Bone marrow (tissue), 2 donors: ENCODE measurements at places on chromosomes 16 and 17.

DNA sequence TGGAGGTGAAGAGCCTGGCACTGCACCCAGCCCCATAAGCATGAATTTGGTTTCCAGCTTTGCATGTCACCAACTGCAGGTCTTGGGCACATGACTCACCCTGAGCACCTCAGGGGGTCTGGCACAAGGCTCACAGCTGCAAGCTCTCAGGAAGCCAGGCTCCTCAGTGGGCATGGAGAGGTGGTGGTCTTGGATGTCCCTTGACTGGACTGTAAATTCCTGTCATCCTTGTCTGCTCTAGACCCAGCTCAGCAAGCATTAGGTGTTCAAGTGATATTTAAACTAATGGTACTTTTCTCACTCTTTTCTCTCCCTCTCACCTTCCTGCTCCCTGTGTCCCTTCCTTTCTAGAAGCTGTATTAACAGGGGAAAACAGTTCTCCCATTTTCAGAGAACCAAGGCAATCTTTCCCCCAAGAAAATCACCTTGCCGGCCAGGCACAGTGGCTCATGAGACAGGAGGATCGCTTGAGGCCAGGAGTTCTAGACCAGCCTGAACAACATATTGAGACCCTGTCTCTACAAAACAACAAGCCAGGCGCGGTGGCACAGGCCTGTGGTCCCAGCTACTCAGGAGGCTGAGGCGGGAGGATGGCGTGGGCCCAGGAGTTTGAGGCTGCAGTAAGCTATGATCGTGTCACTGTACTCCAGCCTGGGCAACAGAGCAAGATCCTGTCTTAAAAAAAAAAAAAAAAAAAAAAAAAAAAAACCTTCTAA is 5.1 kb upstream of the KIFC3 start:
- DNase-seq, result no peak

DNA sequence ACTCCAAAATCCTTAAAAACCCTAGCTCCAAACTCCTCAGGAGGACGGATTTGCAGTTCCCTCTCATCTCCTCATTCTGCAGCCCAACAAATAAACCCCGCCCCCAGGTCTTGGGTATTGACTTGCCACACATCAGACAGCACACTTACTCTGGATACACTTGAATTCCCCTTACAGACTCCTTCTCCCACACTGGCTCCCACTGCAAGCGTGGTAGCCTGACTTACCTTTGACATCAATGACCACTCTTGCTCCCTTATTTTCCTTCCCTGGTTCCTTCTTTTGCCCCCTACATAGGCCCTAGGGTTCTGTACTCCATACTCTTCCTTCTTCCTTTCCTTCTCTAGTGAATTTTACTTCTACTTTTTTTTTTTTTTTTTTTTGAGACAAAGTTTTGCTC is 7.5 kb downstream of the RFFL start:
- DNase-seq, result no peak

- no peak for DNase-seq
These were observed 6.5 kb upstream of the COL1A1 start for GRCh38 chr17:50207792-50208567.

GRCh38 chr16:84777435-84777834 is 42.4 kb upstream of the CRISPLD2 start:
- no peak for DNase-seq

DNA sequence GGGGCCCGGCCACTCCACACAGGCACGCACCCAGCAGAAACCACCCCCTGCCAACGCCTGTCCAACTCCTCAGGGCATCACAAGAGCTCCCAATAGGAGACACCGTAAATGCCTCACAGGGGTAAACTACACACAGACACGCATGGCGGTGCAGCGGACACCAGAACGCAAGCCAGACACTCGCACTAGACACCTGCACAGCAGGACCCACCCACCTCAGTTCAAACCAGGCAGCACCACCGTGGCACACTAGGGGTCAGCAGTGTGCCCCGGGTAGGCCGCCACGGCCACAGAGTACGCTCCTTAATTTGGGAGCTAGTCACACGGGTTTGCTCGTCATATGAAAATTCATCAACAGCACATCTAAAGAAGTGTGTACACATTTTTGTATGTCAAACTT is 3.4 kb downstream of the SLC38A10 start:
- peak; percentile 28 for DNase-seq

DNA sequence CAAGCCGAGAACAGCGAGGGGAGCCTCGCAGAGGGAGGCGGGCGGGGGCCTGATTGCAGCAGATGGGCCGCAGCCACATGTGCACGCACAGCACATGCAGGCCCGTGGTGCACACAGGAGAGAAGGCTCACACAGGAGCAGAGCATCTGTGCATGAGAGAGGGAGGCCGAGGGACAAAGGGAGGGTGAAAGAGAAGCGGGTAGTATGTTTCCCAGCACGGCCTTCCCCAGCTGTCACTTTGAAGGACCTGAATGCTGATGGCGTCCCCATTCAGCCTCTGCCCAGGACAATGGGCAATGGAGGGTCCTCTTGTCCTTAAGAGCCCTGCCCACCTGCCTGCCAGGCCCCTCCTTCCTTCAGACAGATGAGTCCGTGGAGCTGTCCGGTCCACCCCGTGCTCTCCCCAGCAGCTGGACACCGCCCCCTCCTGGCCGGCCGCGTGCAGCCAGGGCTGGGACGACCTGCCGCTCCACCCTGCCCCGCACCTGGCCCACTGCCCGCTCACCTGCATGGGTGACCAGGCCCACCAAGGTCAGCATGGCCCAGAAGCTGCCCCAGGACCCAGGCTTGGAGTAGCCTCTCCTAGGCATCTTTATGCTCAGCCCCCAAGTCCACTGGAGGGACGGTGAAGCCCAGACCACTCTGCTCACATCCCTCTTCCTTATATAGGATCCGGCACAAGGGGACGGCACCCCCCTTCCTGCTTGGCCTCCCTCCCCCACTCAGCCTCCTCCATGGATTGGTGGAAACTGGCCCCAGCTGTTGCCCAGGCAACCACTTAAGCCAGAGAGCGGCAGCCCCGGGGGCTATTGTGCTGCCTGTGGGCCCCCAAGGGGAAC is at the start of gene BTBD17:
BTBD17 (minus strand) TSS at position 639 of the 839 bp plus-strand sequence; CDS start at position 590, 49 bp downstream.
- DNase-seq, result no peak

- peak; percentile 32 for DNase-seq
These were observed 21.9 kb upstream of the CDH5 start for GRCh38 chr16:66344533-66345145.

GRCh38 chr17:58668598-58668935 is 23.3 kb downstream of the TEX14 start:
- DNase-seq, result no peak

DNA sequence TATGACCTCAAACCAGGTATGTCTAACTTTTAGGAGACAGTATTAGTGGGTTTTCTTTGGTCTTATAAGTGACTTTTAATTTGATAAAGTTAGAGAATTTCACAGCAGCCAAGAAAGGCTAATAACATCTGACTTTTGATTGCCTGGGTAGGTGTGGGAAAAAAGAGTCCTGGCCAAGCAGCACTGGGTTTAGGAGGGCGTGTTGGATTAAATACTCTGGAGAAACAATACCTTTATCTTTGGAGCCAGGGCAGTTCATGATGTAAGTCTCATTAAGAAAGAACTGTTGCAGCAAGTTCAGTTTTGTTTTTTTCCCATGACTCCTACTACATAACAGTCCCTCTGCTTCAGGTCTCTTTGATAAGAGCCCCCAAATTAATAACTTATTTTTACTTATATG is 26.7 kb upstream of the MRC2 start:
- no peak for DNase-seq

DNA sequence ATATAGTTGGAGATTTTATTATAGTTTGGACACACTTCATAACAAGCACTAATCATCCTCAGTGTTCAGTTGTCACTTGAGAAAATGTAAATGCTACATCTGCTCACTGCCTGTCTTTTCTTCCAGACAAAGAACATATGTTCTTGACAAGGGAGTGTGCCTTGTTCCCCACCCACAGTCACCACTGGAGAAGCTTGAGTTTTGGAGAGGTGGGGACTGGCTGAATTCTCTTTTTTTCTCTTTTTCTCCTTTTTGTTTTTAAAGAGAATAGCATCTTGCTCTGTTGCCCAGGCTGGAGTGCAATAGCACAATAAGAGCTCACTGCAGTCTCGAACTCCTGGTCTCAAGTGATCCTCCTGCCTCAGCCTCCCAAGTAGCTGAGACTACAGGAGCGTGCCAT is 15.5 kb downstream of the RPRML start:
- no peak for DNase-seq

DNA sequence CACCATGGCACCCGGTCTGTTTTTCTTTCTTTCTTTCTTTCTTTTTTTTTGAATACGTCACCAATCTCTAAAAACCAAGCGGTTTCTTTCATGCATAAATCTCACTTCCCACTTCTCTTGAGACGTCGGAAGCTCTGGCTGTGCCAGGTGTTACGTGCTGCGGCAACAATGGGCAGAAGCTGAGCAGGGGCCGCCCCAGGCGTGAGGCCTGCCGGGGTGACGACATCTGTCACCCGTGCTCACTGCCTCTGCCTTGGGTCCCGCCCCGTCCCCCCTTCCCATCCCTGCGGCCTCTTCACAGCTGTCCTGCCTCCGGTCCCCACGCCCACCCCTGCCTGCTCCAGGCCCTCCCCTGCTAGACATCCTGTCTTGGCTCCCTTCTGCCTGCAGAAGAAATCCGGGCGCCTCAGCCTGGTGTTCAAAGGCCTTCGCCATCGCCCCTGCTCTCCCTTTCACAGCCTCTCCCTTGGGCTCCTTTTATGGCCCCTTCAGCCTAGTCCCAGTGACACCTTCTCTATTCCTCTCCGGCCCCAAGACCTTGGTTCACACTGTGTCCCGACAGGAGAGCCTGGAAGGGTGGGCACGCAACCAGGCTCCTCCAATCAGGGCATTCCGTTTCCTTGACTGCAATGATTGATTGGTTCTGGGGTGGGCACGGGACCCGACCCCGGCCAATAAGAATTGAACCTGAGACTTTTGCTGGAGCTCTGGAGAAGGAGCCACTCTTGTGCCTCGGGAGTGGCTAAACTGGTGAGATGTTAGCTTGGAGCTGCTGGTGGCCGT is 4.8 kb downstream of the P2RX1 start:
- peak; percentile 24 for DNase-seq

GRCh38 chr17:16363749-16364536 is 10.7 kb upstream of the CENPV start:
- DNase-seq, result peak; percentile 47

DNA sequence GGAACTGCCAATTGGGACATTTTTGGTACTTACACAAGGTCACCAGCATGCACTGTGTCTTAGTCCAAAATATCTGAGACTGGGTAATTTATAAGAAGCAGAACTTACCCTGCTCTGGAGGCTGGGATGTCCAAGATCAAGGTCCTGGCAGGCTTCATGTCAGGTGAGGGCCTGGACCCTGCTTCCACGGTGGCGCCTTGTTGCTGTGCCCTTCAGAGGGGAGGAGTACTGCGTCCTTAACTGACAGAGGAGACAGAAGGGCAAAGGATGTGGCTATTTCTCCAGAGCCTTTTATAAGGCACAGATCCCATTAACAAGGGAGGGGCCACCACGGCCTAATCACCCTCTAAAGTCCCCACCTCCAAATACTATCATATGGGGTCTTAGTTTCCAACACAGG is 178.9 kb downstream of the C16orf95 start:
- no peak for DNase-seq

DNA sequence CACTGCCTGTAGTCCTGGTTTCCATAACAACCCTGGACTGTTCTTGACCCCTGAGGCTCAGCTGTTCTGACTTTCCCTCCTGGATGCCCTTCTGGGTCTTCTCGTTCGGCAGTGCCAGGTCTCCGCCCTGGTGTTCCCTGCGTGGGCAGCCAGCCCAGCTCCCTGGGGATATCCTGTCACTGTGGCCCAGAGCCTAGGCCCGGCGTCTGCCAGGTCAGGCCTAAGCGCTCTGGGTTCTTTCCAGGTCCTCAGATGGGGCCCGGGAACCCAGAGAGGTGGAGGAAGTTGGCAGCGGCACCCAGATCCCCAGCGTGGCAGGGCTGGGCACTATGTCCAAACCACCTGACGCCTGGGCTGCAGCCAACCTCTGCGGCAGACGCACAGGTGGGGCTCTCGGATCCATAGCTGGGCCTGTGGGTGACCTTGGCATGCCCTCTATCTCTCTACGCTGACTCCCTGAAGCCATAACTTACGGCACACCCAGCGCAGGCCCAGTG is 12.5 kb upstream of the ATP2A3 start:
- DNase-seq, result no peak

GRCh38 chr16:9258423-9259051 is 167.1 kb downstream of the HAPSTR1 start:
- no peak for DNase-seq

DNA sequence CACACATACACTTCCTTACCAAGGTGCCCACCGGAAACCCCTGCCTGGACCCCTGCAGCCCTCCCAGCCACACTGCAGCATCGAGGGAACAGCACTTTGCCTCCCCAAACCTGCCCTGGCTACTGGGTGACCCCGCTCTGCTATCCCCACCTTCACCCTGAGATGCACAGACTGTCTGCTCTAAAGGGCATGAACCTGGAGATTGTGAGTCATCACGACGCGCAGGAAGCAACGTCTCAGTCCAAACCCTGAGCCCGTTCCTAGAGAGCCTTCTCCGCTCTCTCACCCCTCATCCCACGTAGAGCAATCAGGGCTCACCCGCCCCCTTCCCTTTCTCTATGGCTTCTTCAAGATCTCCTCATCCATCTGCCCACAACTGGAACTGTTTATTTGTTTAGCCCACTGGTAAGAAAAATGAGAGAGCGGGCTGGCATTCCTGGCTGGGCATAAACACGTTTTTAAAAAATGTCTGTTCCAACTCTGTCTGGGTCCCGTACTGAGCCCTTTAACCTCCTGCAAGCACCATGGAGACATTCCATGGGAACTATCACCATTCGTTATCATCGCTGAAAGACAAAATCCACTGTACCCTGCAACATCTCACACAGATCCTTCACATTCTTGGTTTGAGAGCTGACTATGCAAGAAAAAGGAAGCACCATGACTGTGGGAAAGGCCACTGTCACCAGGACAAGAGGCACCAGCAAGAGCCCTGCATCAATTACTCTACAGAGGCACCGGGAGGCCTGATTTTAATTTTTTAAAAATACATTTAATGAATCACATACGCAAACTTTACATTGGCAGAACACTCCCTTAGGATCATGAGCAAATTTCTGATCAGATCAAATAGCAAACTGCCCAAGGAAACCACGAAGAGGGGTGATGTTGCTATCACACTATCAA is 28.2 kb downstream of the ZFHX3 start:
- DNase-seq, result no peak

DNA sequence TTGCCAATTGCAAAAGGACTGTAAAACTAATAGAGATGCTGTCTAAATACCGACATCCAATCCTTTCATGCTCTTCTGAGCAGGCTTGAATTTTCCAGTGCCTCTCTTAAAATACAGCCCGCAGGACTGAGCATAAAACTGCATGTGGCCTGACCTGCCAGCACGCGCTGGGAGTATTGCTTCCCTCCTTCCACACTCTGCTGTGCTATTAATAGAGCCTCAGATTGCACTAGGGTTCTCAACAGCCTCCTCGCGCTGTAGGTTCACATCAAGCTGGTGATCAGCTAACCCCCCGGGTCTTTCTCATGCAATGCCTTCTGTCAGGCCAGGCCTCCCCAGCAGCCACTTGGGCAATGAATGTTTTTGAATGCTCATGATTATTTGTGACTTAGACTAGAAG is 14.2 kb upstream of the MSI2 start:
- no peak for DNase-seq

- DNase-seq, result no peak
These were observed 6.0 kb upstream of the TBX21 start for GRCh38 chr17:47726796-47727703.

- DNase-seq, result no peak
These were observed 102.8 kb downstream of the XYLT1 start for GRCh38 chr16:17367923-17368322.
